ENCODE measurements at places on chromosomes 2 and 18.
A peak's percentile ranks its signal among the peaks of the same experiment; 100 is the strongest.

- no peak for DNase-seq
These were observed 175.4 kb downstream of the ZNF521 start for GRCh38 chr18:25176518-25177042.

DNA sequence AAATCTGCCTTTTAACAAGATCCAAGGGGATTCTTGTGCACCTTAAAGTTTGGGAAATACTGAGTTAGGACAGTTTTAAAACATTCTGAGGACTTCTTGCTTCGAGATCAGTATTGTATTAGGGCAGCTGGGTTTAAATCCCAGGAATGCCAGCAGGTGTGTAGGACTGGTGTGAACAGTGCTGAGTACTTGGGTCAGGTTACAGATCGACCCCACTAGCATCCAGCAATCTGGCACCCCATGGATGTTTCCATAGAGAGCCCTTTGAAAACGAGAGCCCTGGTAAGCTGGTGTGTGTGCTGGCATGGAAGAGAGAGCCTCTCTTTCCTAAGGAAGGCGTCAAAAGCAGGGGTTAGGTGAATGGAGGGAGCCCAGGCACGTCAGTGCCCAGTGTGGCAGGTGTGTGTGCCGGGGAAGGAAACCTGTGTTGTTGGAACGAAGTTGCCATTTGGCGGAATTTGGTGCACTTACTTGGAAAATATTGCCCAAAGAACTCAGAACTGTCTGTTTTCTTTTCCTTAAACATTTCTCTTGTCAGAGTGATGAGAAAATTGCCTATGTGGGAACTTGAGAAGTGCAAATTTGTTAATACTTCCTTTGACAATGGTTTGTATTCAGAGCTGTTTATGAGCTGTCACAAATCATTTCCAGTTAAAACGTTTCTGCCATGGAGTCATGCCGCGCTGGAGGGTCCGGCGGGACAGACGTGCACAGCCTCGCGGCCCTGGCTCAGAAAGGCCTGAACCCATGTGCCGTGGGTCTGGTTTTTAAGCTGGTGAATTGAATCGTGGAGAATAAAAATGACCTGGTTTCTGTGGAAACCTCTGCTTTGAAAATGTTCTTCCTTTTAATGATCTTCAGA, 38.1 kb downstream of the LDLRAD4 start:
- no peak for DNase-seq

- DNase-seq: no peak
These were observed 2.3 kb downstream of the MYO1B start for GRCh38 chr2:191247381-191248057.

GRCh38 chr18:31587529-31587928, 4.1 kb upstream of the TTR start:
- DNase-seq: no peak

GRCh38 chr2:61632276-61633169, 94.4 kb upstream of the XPO1 start:
- no peak for DNase-seq

DNA sequence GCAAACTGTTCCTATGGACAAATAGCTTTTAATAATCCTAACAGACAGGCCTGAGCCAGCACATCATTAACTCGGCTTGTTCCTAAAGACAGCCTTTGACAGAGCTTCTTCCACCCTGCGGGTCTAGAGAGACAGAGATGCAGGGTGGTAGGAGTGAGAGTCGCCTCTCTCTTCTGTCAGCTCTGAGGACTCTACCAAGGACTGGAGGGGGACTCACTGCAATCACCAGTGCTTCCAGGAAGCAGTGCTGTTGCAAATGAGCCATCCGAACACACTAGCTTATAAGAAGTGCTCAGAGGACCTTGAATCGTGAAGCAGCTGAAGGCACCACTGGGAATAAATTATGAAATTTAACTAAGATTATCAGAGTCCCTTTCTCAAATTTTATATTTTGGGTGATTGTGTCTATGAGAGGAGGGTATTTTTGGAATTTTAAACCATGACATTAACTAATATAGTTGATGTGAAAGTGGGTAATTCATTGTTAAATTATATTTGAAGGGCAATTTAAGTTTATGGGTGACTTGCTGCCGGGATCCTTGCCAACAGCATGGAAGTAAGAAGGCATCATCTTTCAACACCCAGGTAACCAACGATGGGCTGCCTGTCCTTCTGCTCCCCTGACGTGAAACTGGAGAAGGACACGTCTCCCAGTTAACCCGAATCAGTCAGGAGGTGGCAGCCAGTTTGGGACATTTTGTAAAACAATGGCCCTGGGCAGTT, 43.6 kb upstream of the PXDN start:
- no peak for DNase-seq

DNA sequence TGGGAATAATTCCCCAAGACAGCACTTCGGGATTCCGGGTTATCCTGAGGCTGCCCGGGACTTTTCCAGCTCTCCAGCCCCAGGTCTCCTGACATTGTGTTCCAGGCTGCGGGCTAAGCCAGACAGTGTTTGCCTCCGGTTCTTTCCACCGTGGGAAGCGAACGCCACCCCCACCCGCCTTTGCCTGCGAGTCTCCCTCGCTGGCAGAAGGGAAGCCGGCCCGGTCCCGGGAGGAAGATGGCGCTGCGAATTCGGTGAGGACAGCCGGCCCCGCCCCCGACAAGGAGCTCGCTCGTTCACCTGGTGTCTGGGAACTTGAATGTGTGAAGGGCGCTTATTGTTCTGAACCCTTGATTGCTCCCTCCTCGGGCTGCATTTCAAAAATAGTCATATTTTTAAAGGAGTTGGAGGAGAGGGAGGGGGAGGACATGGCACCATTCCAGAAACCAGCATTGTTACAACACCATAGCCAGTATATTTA, 2.9 kb downstream of the LRATD1 start:
- DNase-seq: no peak

- DNase-seq: no peak
These were observed 158.0 kb downstream of the CELF4 start for GRCh38 chr18:37407571-37407970.

DNA sequence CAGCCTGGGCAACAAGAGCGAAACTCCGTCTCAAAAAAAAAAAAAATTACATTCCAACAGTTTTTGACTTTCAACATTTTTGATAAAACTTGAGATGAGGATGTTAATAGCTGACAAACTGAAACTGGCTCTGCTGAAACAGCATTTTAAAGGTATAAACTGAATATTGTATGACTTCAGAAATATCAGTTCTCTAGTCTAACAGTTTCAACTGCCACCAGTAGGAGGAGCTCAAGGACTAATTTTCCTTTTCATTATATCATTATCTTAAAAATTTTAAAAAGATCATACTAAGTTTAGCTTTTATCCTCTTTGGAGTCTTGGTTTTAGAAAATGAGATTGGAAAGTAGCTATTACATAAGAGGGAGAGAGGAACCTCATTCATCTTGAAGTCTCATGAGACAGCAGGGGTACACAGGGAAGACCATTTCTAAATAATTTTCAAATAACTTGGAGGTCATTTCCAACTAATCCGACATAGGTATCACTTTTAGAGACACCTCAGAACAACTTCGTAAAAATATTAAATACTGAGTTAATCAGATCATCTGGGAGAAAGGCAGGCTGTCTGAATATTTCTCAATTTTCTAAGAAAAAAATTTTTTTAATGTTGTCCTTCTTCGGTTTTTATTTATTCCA, 37.6 kb upstream of the MCM6 start:
- DNase-seq: peak; percentile 10

- no peak for DNase-seq
These were observed 50.7 kb downstream of the LBH start for GRCh38 chr2:30282081-30282480.

GRCh38 chr2:16513626-16514025, 152.0 kb downstream of the CYRIA start:
- DNase-seq: no peak

GRCh38 chr2:173854141-173854540, 111.0 kb downstream of the SP3 start:
- no peak for DNase-seq

- DNase-seq: no peak
These were observed 214.2 kb downstream of the PTGR3 start for GRCh38 chr18:74994502-74995418.

DNA sequence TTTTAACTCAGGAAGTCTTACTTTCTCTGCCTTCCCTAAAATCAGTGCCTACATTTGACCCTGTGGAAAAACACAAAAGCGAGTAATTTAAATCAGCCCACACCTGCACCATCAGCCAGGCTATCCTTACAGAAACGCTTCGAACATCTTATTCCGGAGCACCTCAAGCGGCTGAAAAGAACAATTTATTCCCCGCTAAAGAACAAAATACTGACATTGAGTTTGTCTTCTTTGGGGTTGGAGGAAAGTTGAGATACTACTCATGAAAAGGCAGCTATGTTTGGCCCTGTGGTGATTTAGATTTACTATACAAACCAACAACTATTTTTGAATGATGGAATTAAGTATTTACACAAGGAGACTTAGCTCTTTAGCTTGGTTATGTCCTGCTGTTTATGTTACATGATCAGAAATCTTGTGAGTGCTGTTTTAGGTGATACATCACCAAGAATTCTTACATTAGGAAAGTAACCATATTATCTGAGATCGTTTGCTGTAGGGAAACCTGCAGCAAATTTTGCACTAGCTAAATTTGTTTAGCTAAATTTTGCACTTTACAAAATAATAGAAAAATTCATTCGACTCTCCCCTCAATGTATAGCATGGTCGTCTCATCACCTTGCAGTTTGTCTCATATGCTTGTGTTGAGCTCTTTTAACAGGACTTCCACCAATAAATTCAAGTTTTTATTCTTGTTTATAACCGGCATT, 158.8 kb upstream of the SIX2 start:
- DNase-seq: no peak

GRCh38 chr2:126761256-126761980, 105.5 kb downstream of the GYPC start:
- no peak for DNase-seq

DNA sequence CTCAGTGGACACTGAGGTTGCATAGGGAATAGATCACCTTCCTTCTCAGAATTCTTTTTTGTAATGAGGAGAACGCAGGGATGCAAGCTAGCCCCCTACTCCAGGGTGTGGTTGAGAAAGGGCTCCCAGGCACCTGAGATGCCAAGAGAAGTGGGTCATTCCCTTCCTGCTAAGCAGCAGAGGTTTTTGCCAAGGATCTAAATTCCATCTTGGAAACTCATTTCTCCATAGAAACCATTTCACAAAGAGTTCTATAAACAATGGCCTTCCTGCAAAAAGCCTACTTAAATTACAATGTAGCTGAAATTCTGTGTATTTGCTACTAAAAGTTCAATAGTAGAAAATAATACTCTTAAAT, 3.7 kb upstream of the PPP3R1 start:
- DNase-seq: no peak
